Bone marrow (tissue), 2 donors: ENCODE measurements at places on chromosomes 5 and 9.

DNA sequence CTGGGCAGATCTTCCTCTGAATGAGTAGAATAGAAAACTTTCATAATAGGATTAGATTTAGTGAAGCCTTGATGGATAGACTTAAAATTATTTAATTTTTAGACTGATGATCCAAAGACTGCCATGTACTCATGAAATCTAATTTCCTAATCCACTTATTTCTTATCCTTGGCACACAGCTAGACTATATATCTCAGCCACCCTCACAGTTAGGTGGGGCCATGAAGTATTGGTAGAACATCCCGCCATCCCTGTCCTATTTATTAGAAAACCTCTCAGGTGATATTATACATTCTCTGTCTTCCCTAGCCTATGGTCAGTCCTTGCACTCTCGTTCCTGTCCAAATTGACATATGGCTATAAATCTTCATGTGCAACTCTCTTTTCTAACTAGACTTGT lies 110.9 kb downstream of the FAM170A start:
- DNase-seq: no peak

- DNase-seq: no peak
These were observed 43.5 kb downstream of the RUSC2 start for GRCh38 chr9:35533398-35533797.

DNA sequence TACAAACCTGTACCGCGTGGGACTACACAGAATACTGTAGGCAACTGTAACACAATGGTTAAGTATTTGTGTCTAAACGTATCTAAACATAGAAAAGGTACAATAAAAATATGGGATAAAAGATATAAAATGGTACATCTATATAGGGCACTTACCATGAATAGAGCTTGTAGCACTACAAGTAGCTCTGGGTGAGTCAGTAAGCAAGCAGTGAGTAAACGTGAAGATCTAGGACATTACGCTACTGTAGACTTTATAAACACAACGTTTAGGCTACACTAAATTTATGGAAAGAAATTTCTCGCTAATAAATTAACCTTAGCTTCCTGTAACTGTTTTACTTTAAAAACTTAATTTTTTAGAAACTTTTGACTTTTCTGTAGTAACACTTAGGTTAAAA lies 46.5 kb downstream of the MRPS27 start:
- DNase-seq: no peak

- no peak for DNase-seq
These were observed 52.5 kb upstream of the NKD2 start for GRCh38 chr5:955886-956761.

DNA sequence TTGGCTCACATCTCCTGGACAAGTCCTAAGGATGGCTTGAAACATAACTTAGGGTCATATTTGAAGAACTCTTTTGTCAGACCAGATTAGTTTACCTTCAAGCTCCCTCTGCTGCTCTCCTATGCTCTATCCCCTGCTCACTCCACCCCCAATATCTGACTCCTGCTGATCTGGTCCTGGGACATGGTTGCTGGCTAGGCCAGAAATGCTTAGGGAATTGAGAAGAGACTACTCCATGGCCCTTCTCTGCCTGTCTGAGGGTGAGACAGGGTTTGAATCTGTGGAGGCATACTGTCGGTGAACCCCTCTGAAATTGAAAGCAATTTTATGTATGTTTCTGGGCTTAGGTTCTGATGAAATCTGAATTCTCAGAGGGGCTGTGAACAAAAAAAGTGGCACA lies 3.3 kb downstream of the OTULIN start:
- no peak for DNase-seq

DNA sequence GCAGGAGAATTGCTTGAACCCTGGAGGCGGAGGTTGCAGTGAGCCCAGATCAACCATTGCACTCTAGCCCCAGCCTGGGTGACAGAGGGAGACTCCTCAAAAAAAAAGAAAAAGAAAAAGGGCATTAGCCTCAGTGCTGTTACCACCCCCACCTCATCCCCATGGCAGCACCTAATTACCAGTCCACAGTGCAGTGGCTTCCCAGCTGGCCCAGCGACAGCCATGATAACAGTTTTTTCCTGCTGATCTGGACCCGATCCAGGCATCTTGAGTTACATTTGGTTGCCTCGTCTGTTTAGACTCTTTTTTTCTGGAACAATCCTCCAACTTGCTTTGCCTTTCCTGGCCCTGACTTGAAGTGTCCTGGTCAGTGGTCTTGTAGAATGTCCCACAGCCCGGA lies 24.4 kb downstream of the NCS1 start:
- DNase-seq: no peak

GRCh38 chr5:83919071-83920041 lies 198.7 kb upstream of the HAPLN1 start:
- no peak for DNase-seq

- no peak for DNase-seq
These were observed 102.0 kb upstream of the CCDC152 start for GRCh38 chr5:42654645-42655044.

- DNase-seq: no peak
These were observed 108.5 kb downstream of the UBAP2 start for GRCh38 chr9:33939924-33940874.

DNA sequence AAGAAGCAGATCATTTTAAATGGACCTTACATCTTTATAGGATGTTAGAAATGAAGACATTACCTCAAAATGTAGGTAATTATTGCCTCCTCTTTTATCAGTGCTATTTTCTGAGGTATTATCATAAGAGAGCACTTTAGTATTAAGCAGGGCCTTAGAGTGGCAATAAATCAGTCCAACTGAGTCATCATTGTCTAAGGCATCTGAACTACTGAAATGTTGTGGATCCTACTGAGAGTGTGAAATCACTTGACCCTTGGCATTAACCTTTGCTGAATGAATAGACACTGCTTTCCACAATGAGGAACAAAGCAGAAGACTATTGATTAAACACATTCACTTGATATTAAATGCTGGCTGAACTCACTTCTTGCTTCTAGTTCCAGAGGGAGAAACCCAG lies 224.6 kb upstream of the ARRDC3 start:
- no peak for DNase-seq

DNA sequence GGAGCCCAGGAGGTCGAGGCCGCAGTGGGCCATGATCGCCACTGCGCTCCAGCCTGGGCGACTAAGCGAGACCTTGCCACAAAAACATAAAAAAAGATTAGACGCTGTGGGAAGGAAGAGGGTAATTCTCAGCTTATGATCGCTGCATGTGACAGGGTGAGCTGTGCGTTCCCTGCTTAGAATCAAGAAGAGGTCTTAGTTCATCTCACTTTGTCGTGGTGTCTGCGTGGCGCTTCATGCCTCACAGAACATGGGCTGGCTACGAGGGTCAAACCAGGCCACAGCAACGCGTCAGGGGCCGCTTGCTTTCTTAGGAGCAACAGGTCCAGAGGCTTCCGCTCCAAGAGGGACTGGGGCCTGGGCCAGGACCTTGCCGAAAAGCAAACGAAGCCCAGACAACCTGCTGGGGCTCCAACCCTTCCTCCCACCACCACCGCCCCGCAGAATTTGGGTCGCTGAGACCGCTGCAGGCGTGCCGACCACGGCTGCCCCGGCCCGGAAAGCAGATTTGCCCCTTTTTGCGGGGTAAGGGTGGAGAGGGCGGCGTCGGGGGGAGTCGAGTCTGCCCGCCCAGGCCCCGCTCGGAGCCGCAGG lies 10.0 kb upstream of the GRIN1 start:
- no peak for DNase-seq

DNA sequence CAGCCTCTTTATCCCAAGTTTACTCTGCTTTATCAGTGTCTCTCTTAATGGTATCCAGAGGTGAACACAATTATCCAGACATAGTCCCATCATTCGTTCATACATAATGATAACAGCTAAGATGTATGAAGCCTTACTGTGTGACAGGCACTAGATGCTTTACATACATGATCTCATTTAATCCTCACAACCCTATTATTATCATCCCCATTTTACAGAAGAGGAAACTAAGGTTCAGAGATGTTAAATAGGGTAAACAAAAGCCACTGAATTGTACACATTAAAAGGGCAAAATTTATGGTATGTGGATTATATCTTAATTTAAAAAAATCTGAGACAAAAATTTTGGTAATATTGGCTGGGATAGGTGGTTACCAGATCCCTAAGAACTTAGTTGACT lies 124.1 kb upstream of the TBC1D2 start:
- DNase-seq: no peak

DNA sequence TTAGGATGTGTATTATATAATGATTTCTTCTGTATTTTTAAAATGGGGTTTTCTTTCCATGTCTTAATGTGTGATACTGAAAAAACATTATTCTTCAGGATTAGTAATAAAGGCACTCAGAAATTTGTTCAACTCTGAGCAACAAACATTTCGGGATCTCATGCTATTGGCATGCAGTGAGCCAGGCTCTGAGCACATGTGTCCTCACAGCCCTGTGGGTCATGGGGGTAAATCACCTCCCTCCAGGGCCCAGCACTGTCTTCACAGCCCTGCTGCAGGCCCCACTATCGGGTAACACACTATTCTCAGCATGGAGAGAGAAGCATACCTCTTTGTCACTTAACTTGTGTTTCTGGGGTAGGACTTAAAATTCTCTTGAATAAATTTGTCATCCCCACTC lies 14.0 kb downstream of the TMEM174 start:
- DNase-seq: no peak

DNA sequence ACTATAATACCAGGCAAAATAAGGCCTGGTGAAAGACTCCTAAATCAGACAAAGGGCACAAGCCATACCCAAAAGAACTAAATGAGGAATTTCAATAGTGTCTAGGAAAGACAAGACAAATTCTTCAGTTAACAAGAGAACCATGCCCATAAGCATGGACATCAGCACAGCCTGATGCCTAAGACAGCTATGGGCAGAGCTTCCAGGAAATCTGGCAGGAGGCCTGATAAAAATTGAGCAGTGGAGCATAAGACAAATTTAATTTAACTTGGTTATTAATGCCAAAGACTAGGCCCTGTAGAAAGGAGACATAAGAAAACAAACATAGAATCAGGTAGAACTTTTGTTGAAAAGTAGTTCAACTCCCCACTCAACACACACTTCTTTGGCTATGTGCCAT lies 17.3 kb downstream of the KLHL3 start:
- DNase-seq: no peak

- no peak for DNase-seq
These were observed 116.8 kb downstream of the MACIR start for GRCh38 chr5:103375350-103375749.

GRCh38 chr5:14871214-14872069 lies at the start of gene ANKH:
Gene ANKH (minus strand): TSS chr5:14871778. CDS start chr5:14871447, 331 bp downstream.
- peak; percentile 21 for DNase-seq

GRCh38 chr5:75706775-75707174 lies 10.5 kb downstream of the POC5 start:
- no peak for DNase-seq

GRCh38 chr5:122436615-122437014 lies 124.6 kb downstream of the SNCAIP start:
- no peak for DNase-seq

- DNase-seq: no peak
These were observed 6.0 kb downstream of the PTTG1 start for GRCh38 chr5:160427607-160428006.

DNA sequence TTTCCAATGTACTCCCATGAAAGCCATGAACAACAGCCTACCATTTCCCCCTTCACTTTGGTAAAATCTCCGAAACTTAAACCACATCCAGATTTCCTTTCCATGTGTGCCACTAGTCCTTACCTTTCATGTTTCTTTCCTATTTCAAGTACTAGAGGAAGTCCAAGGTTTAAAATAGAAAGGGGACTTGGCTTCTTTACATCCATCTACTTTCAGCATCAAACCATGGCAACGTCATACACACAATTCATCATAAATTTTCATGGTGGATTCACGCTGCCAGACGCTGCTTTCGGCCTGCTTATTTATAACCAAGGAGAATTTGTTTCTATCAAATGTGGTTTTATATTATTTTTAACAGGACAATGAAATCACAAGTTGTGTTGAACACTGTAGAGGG lies 58.7 kb upstream of the ZNF622 start:
- DNase-seq: no peak

DNA sequence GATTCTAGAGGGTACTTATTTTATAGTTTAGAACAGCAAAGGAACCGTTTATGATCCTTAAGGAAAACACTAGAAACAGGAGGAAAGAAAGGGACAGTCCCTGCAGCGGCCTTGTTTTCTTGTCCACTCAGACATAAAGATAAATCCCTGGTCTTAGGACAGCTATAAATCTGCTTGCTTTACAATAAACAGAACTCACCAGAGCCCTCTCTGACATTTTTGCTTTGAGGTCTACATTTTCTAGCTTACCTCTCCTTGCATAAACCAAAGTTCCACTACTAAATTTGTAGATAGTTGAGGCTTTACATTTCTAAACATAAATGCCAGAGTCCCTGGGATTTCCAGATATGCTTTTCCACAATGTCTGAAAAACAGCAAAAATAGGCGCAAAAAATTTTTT lies 422.5 kb downstream of the BNC2 start:
- DNase-seq: no peak

DNA sequence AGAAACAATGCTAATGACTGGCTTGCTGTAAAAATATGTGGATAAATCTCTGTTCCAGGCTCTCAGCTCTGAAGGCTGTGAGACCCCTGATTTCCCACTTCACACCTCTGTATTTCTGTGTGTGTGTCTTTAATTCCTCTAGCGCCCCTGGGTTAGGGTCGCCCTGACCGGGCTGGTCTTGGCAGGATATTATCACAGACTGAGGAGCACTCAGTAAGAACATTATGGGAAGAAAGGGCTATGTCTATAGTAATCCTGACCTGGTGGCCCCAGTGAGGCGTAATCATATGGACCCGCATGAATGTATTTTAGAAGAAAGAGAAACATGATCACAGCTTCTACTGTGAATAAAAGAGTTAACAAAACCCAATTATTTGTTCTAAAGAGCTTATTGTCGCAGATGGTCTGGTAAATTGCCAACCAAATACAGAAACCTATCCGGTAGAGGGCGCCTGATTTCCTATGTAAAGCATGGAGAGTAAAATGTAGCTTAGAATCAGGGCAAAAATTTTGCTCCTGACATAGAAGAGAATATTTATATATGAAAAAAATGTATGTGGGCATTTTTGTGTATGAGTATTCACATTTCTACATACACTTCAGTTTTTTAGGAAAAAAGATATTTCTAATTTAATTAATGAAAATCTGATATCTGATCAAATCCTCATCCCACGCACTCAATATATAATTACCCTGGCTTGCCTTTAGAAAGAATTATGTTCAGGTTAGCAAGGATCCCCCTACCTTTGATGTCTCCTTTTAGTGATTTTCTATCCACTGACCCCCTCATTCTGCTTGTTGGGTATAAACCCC lies 5.8 kb upstream of the IFNA1 start:
- no peak for DNase-seq

DNA sequence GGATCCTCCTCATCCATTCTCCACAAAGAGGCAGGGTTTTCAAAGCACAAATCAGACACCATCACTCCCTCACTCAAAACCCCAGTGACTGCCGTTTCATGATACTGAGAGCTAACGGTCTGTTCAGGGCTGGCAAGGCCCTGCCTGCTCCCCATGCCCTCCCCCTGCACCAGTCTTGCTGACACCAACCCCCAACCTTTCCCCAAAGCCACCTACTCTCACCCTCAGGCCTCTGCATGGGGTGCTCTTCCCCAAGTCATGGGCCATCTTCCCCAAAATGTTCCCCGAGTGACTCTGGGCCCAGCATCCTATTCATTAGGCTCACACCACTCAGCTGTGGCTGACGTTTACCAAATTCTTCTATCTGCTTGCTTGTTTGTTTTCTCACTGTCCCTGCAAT lies 21.7 kb upstream of the OLFM1 start:
- DNase-seq: no peak

- DNase-seq: no peak
These were observed 566 bp upstream of the CEP78 start for GRCh38 chr9:78235256-78235761.
